Heart right ventricle (tissue), 16 donors: ENCODE measurements at places on chromosomes 1 and 21. TPM values are rescaled to one million over a fixed set of nuclear protein-coding genes. Genes with fewer than 3 reads are reported as not detected.

DNA sequence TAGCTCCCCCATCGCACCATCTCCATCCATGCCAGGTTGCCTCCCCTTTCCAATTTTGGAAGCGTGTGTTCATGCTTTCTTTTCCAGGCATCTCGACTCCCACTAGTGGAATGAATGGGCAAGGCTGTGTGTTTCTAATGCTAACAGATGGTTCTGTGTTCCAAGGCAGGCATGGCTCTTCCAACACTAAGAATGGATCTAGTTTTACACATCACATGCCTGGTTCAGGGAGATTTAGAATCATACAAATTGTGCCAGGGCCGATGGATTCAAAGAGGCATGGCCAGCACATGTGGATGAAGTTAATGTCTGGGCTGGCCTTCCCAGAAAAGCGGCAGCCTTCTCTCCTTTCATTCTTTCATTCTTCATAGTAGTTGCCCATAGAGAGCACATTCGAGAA, 438.7 kb downstream of the PRDM2 start:
- H3K27ac ChIP-seq = no peak overlapping the region
- H3K36me3 ChIP-seq = no peaks in the 10 kb centered on the region
- no peak overlapping the region for H3K4me3 ChIP-seq
- H3K4me1 ChIP-seq = peaks cover 3% of the 10 kb centered on the region
- DNase-seq = no peak

HSD3B1 gene
- not detected for polyA plus RNA-seq

DNA sequence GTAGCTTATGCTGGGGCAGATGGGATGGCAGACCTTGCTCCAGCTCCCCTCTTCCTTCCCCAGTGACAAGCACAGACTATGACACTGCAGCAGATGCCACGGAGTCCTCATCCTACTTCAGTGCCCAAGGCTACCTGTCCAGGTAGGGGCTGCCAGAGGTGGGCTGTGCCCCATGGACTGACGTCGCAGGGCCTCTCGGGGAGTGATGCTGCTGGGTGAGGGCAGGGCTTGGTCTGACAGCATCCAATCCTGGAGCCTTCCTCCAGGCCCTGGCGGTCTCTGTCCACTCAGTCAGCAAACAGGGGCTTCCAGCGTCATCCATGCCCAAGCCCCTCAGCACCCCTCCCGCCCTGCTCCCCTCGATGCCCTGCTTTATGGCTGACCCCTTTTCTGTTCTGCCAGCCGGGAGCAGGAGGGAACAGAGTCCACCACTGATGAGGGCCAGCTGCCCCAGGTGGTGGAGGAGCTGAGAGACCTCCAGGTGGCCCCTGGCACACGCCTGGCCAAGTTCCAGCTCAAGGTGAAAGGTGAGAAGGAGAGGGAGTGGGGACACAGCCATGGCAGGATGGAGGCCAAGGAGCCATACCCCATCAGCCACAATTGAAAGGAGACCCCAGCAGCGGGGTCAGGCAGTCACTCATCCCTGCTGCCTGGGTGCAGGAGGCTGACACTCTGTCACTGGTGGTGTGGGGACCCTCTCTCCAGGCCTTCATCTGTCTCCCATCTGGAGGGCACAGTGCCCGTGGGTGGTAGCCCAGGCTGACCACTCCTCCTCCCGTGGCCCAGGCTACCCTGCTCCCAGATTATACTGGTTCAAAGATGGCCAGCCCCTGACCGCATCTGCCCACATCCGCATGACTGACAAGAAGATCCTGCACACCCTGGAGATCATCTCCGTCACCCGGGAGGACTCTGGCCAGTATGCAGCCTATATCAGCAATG, 73.6 kb downstream of the TRIM11 start:
- H3K27me3 ChIP-seq = no peaks in the 10 kb centered on the region
- H3K4me3 ChIP-seq = no peak overlapping the region
- H3K4me1 ChIP-seq = peaks cover 16% of the 10 kb centered on the region
- no peaks in the 10 kb centered on the region for H3K36me3 ChIP-seq
- no peak for DNase-seq
- no peak overlapping the region for H3K27ac ChIP-seq

DNA sequence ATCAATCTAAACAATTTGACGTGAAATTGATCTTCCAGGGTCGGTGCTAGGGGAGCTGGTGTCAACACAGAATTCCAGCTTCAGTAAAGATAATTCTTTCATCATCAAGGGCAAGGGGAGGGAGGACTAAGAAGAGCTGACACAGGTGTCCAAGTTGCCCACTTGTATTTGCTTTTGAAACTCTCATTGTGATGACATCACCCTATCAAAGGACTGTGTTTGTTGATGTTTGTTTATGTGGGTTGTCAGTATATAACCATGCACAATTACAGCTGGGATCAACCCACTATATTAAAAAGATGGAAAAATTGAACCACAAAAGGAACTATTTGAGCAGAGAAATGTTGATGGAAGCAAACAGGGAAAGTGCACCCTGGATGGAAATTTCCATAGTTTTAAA, 48.8 kb downstream of the ZC3H11B start:
- no peak overlapping the region for H3K4me3 ChIP-seq
- DNase-seq = no peak
- no peaks in the 10 kb centered on the region for H3K4me1 ChIP-seq
- no peaks in the 10 kb centered on the region for H3K27me3 ChIP-seq
- no peaks in the 10 kb centered on the region for H3K36me3 ChIP-seq

GRCh38 chr1:165397944-165398343, 41.4 kb upstream of the LMX1A start:
- H3K4me1 ChIP-seq = peaks cover 15% of the 10 kb centered on the region
- no peak overlapping the region for H3K4me3 ChIP-seq
- H3K27ac ChIP-seq = peak overlapping the region; percentile 33
- peaks cover 83% of the 10 kb centered on the region for H3K27me3 ChIP-seq
- no peaks in the 10 kb centered on the region for H3K36me3 ChIP-seq
- peak; percentile 20 for DNase-seq

GRCh38 chr1:183198463-183198862, 12.4 kb downstream of the LAMC2 start:
- no peak overlapping the region for H3K4me3 ChIP-seq
- no peaks in the 10 kb centered on the region for H3K27me3 ChIP-seq
- H3K4me1 ChIP-seq = no peaks in the 10 kb centered on the region
- DNase-seq = no peak
- H3K27ac ChIP-seq = no peak overlapping the region
- no peaks in the 10 kb centered on the region for H3K36me3 ChIP-seq

DNA sequence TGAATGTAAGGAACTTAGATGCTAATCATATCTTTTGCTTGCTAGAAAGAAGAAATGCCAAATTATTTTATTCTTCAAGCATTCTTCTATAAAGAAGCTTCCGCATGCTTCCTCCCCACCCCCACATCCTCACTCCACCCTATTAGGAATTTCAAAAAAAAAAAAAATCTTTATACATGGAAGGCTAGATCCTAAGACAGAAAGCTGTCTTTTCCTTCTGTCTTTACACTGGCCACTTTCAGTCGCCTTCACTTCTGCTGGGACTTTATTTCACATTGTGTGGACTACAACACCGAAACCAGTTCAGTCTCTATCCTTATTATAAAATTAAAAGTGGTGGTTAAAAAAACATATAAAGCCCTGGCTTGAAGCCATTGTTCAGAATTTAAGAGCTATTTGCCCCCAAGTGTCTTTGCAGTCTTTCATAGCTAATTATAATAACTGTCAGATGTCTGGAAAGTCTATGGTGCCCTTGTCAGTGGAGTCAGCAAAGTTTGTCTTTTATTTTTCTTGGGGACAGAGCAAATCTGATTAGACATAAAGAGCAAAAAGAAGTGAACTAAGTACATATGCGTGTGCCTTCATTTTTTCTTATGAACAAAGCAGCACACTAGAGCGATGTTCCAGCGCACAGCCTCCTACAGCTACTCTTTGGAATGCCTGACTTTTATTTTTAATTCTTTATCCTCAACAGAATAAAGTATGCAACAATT, 297.7 kb downstream of the PTPRC start:
- H3K36me3 ChIP-seq = no peaks in the 10 kb centered on the region
- H3K27ac ChIP-seq = peak overlapping the region; percentile 83
- H3K4me1 ChIP-seq = peaks cover 40% of the 10 kb centered on the region
- peak overlapping the region; percentile 71 for H3K4me3 ChIP-seq

GRCh38 chr1:90402893-90403849, 313.9 kb downstream of the BARHL2 start:
- no peak overlapping the region for H3K4me3 ChIP-seq
- H3K4me1 ChIP-seq = no peaks in the 10 kb centered on the region
- no peaks in the 10 kb centered on the region for H3K27me3 ChIP-seq
- H3K27ac ChIP-seq = no peak overlapping the region

DNA sequence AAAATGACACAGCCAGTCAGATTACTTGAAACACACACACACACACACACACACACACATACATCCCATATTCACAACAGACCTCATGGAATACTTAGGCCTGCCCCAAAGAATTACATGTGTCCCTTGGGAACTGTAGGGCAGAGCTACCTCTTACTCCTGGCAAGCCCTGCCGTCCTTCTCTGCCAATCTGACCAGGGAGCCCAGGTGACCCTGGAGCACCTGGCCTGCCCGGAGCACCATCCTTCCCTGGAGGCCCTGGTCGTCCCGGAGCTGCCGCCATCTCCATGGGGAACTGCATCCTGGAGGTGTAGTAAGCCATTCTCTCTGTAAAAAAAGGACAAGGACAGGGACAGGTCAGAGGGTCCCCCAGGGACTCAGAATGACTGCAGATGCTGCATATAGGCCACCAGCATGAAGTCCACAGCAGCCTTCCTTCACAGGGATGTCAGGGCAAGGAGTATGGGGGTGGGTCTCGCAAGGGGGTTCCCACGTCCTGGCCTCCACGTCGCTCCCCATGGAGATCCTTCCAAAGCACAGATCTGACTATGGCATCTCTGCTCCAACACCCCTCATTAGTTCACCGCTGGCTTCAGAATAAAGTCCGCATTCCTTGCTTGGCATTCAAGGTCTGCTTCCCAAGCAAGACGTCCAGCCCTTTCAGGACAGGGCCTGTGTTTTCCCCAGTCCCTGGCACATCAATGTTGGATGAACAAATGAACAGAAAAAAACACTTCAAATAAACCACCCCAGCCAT, 9.2 kb upstream of the PEF1 start:
- no peak for DNase-seq
- H3K4me3 ChIP-seq = no peak overlapping the region
- peaks cover 34% of the 10 kb centered on the region for H3K4me1 ChIP-seq
- H3K27me3 ChIP-seq = no peaks in the 10 kb centered on the region

DNA sequence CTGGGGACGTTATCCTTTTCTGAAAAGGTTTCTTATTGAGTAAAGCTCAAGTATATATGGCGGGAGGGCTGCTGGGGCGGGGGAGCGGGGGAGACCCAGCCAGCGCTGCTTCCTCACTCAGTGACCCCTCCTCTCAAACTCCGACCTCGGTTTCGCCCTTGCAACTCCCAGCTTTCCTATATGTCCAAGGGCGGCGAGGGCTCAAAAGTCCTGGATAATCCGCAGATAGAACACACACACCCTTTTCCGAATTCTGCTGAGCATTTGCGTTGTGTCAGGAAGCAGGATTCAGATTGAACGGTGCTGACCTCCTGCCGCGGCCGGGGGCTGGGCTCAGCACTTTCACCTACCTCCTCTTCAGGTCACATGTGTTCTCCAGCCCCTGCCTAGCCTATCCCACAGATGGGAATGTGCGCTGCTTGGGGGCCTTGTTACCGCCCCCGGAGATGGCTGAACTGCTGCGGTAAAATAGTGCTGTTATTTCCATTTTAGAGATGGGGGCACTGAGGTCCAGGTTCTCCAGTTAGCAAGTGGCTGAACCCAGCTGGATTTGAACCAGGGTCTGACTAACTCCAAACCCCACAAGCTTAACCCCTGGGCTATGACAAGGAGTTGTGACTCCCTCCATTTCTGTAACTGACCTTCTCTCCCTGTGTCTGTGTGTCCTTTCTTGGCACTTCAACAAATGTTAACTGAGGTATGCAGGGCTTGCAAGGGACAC, 795 bp upstream of the AHDC1 start:
- H3K27ac ChIP-seq = peak overlapping the region; percentile 97
- DNase-seq = no peak
- H3K4me1 ChIP-seq = peaks cover 46% of the 10 kb centered on the region
- H3K4me3 ChIP-seq = peak overlapping the region; percentile 94

DNA sequence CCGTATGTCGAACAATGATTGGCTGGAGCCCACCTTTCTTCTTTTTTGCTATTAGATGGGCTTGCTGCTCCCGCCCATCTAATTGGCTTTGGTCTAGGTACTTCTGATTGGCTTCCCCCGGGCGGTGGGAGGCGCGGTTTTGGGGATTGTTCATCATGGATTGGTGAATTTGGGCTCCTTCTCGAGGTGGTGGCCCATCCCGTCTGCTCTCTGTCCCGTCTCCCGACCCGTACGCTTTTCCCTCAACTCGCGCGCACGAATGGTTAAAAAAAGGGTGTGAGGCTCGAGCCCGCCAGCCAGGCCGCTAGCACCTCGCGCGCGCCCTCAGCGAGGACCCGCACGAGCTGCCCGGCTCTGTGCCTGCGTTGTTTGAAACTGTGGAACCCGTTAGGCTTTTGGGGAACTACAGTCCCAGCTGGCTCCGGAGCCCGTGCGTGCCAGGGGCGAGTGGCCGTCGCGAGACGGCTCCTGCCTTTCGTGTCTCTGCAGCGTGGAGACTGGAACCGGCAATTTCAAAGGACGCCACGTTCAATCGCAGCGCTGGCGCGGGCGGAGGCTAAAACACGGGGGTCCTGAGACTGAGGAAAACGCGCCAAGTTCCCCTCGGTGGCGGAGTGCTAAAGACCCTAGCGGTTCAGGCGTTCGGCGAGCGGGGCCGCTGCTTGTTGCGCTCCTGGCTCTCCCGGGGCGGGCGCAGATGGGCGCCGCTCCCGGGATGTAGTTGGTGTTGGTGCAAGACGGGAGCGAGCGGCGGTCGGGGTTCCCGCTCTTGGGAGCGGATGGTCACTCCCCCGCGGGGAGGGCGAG, at the start of gene USP1:
Gene USP1 (plus strand): TSS at position 584 of the 807 bp plus-strand sequence. CDS start 2,819 bp downstream, outside the sequence.
- peak within 1 kb of the TSS; percentile 96 for H3K27ac ChIP-seq
- H3K4me1 ChIP-seq = peaks cover 20% of the 10 kb centered on the region
- H3K27me3 ChIP-seq = no peaks in the 10 kb centered on the region
